CD4-positive, alpha-beta T cell treated with Interleukin-17A for 1 hour (primary cell): ENCODE measurements at places on chromosomes 3 and 15.
A peak's percentile ranks its signal among the peaks of the same experiment; 100 is the strongest.

DNA sequence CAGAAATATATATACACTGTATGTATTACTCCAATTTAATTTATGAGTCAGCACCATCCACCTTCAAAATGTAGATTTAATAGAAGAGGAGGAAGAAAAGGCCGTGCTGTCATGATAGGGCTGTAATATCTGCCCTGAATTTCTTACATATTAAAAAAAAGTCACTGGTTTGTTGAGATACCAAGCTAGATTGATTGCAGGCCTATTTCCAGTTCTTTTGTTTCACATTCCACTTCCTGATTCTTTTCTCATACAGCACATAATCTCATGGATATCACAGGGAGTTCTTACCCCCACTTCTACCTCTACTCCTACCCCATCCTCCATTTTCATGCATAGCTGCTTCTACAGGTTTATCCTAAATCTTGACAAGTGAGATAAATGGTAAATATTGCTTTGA, 290.3 kb downstream of the ZBTB20 start:
- no peak for DNase-seq

DNA sequence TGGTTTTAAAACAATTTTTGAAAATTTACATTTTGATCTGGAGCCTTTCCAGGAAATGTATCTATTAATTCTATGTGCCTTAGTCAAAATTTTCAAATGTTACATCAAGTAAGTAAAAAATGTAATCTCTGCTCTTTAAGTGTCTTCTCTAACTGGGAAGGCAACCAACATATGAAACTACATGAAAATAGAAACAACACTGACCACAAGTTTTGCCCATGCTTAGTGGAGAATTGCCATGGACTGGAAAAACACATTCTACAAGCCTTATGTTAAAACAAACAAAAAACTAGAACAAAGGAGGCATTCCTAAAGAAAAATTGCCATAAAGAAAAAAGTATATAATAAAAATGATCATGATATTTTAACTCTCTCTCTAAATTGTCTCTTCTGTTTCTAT, 75.9 kb upstream of the SPRED1 start:
- no peak for DNase-seq

DNA sequence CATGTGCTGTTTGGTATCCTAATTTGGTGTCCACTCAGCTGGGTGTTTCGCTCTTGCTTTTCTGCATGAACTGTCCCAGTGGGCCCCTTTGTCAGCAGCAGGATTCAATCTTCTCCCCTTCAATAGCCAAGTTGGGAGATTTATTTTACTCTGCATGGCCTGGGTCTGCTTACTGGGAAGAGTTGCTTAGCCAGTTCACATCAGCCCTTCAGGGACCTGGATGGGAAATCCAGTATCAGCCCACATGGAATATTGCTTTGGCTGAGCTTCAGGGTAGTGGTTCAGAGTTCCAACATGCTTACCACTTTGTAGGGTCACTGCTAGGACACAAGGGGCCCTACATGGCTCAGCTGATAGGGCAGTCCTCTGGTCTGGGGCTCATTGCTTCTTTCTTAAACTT, 93.0 kb upstream of the BOC start:
- DNase-seq = no peak

GRCh38 chr3:25480811-25481210, 52.7 kb downstream of the RARB start:
- no peak for DNase-seq

GRCh38 chr3:130490241-130490640, 26.7 kb upstream of the COL6A6 start:
- no peak for DNase-seq

GRCh38 chr3:20569310-20569709, 383.3 kb upstream of the SGO1 start:
- DNase-seq = no peak

GRCh38 chr3:171640520-171641412, 169.5 kb downstream of the PLD1 start:
- no peak for DNase-seq

DNA sequence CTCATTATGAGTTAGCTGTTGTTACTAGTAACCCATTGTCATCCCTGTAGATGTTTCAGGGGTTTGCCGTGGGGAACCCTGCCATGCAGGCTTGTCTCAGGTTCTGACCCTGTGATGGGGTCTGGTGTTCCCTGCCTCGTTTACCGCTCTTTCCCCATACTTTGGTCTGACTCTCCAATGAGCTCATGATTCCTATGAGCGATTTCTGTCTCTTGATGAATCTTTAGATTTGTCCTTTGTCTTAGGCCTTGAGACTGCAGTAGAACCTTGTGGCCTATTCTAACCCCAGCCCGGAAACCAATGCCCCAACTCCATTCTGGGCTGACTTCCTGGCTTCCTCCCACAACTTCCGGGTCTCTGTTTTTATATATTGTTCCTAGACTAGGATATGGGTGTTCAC, 11.3 kb upstream of the IQGAP1 start:
- peak; percentile 84 for DNase-seq

DNA sequence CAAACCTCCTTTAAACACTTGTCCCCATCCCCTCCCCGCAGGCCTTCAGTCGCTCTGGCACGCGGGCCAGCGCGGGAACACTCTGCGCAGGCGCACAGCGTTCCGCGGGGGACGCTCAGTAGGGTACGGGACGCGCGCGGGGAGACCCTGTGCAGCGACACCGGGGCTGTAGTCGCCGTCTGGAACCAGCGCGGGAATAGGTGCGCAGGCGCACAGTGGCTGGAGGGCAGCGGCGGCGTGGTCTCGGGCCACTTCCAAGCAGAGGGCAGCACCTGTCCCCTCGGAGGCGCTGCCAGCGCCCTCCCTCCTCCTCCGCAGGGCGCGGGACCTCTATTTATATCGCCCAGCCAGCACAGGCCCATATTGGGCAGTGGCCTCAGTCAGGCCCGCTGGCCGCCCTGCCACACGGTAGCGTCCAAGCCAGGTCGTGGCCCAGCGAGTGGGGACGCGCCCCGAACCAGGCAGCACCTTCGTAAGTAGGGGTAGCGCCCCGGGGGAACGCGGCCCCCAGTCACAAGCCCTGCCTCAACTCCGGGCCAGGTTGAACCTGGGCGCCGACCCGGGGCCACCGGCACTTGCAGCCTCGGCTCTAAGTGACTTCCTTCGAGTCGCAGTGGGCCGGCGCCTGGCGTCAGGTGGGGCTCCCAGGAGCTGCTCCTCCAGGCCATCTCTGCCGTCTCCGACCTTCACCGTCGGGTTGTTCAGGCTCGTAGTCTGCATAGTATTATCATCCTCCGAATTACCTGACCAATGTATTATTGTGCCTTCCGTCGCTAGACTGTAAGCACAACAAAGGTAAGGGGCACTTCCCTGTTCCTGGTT, at the start of gene KBTBD12:
KBTBD12 (plus strand) TSS at position 118 of the 822 bp plus-strand sequence. CDS start 7,830 bp downstream, outside the sequence.
- no peak for DNase-seq

DNA sequence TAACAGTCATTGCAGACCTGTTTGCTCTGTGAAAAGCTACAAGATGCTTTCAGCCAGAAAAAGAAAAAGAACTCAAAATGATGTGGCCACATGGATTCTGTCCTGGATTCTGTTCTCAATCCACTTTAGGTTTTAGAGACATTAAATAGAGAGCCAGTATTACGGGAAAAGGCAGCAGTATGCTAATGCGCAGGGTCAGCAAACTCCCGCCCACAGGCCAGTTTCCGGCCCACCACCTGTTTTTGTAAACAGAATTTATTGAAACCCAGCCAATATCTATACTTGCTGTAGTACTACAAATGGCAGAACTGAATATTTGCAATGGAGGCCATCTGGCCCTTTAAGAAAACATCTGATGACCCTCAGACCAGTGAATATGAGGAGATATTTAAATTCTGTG, 416.1 kb downstream of the ERC2 start:
- no peak for DNase-seq

DNA sequence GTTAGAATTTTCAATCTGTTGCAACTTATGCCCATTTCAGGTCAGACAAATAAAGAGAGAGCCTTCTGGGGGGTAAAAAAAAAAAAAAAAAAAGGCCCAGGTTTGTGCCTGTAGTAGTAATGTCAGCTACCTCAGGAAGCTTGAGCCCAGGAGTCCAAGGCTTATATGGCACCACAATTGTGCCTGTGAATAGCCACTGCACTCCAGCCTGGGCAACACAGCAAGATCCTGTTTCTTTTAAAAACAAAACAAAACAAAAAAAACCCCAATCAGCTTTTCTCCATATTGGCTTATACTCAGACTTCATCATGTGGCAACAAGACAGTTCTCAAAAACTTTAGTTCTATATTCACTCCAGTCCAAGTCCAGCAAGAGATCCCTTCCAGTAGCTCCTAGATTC, 8.4 kb upstream of the LRRFIP2 start:
- DNase-seq = no peak

DNA sequence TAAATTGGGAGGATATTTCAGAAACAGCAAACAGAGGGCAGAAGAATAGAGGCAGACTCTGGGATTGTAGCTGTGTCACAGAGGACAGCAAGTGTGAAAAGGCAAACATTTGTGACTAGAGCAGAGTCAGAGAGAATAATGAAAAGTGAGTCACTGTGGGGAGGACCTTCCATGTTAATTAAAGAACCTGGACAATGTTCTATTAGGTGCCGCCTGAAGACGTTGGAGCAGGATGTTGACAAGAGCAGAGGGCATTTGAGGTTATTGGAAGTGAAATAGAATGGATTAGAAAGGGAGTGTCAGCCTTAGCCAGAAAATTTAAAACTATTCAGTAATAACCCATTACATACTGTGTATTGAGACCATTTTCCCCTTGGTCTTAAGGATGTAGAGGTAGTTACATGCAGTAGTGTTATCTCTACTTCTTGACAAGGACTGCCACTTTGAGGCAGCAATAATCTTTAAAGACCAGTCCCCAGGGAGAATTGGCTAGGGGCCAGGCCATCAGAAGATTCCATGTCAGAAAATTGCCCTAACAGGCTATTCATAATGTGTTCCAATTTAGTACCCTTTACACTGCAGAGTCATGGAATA, 5.8 kb downstream of the ACKR2 start:
- no peak for DNase-seq

GRCh38 chr3:114344492-114344891, 50.7 kb downstream of the TIGIT start:
- no peak for DNase-seq

- peak; percentile 51 for DNase-seq
Observed at GRCh38 chr3:184133840-184134745, 1.1 kb upstream of the EIF2B5 start.

GRCh38 chr3:107100137-107100536, 277.1 kb upstream of the CCDC54 start:
- no peak for DNase-seq

DNA sequence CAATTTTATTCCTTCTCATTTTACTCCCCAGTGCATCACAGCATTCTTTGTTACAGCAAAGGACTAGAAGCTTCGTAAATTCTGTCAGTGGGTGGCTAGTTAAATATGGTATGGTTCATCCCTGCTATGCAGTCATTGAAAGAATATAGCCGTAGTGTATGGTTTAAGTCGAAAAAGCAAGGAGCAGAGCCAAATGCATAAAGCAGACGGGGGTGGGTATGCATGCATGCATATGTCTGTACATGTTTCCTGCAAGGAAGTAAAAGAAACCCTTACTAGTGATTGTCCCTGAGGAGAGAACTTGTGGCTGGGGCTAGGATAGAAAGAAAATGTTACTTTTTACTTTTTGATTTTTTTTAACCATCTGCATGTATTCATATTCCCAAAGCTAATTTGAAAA, 19.9 kb downstream of the RBP2 start:
- DNase-seq = no peak

DNA sequence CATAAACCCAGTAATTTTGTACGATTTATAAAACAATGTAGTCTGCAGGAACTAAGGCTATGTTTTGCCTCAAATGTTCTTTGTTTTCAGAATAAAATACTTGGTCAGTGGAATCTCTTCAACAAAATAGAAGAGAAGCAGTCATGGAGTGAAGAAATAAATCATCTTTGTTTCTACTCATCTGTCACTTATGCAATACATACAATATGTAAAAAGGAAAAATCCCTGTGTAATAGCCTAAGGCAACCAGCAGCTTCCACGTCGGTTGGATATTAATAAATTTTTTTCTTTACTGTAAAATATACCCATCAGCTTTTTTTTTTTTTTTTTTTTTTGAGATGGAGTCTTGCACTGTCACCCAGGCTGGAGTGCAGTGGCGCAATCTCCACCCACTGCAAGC, 5.2 kb upstream of the WDR5B start:
- DNase-seq = no peak

- DNase-seq = no peak
Observed at GRCh38 chr3:10251006-10251405, 2.7 kb downstream of the TATDN2 start.

GRCh38 chr3:127028781-127029657, 46.1 kb downstream of the PLXNA1 start:
- DNase-seq = no peak

- DNase-seq = no peak
Observed at GRCh38 chr3:84991422-84991900, 32.7 kb downstream of the CADM2 start.

DNA sequence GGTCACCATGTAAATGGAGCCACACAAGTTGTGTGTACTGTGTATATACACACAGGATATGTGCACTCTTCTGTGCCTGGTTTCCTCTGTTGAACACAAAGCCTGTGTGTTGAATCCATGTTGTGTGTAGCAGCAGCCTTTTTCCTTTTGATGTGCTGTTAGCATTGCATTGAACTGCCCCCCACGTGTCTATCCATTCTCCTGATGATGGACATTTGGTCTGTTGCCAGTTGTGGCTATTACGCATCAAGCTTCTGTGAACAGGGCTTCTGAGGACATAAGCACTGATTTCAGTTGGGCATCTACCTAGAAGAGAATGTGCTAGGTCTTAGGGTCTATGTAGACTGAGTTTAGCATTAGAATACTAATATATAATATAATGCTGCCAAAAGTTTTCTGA, 77.4 kb downstream of the LSM3 start:
- no peak for DNase-seq

DNA sequence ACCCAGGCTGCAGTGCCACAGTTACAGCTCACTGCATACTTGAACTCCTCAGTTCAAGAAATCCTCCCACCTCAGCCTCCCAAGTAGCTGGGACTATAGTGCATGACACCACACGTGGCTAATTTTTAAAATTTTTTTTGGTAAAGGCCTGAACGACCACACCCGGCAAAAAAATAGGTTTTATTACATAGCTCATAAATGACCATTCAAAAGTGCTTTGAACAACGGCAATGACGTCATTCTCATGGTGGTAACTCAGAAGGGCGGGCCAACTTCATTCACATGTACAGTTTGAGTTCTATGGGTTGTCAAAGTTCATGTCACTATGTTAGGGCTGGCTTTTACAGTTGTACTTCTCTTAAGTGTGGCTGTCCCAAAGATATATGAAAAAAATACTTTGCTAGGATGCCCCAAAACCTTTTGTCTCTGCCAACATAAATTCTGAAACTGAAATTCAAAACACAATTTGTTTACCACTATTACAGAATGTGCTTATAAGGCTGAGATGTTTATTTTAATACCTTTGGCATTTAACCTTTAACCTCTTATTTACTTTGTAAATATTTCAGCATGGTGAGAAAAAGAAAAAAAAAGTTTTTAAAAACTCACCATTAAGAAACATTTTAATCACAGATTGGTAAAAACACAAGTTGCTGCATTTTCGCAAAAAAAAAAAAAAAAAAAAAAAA, 6.2 kb downstream of the MYO1E start:
- DNase-seq = no peak

GRCh38 chr15:67063689-67064606, 1.5 kb upstream of the SMAD3 start:
- DNase-seq = peak; percentile 23

- no peak for DNase-seq
Observed at GRCh38 chr15:89841306-89841705, 26.7 kb upstream of the ANPEP start.
